ENCODE measurements at places on chromosomes 4 and X. TPM values are rescaled to one million over a fixed set of nuclear protein-coding genes. Genes with fewer than 3 reads are reported as not detected.

The ZNF275 gene
- 2.2 TPM for total RNA-seq

The RAB39B gene
- not detected for total RNA-seq

The GPR119 gene
- total RNA-seq = not detected

The KLF8 gene
- 5.7 TPM for total RNA-seq

The CXorf49 gene
- total RNA-seq = not detected

The AMBN gene
- not detected for total RNA-seq

The PLXNB3 gene
- 99.1 TPM for total RNA-seq

The PAGE2 gene
- not detected for total RNA-seq

The NDNF gene
- total RNA-seq = 1.9 TPM

The MTTP gene
- total RNA-seq = 1.9 TPM

The NKX3-2 gene
- total RNA-seq = not detected

The EDNRA gene
- 31.4 TPM for total RNA-seq

The FGFR3 gene
- total RNA-seq = 3.7 TPM

The HMX1 gene
- not detected for total RNA-seq

The MAGEB3 gene
- total RNA-seq = not detected

The MAGEE1 gene
- 4.5 TPM for total RNA-seq

The GRPEL1 gene
- total RNA-seq = 42.5 TPM

The GC gene
- total RNA-seq = 30.0 TPM

The TMPRSS11D gene
- not detected for total RNA-seq

The MAGEC3 gene
- not detected for total RNA-seq

The PRSS48 gene
- not detected for total RNA-seq

The ART3 gene
- not detected for total RNA-seq

The GLUD2 gene
- total RNA-seq = 2.1 TPM

The BMX gene
- 1.3 TPM for total RNA-seq

The BGN gene
- 1,387 TPM for total RNA-seq

The RTL9 gene
- not detected for total RNA-seq

The GPR82 gene
- total RNA-seq = not detected

Data from ascending aorta (tissue), 2 donors.